Right hindlimb (tissue), 1 donor: ENCODE measurements at places on chromosomes 1 and 21.
A peak's percentile ranks its signal among the peaks of the same experiment; 100 is the strongest.

GRCh38 chr1:168110896-168111545, 25.7 kb downstream of the GPR161 start:
- DNase-seq, result no peak

GRCh38 chr1:151809290-151809984, 4.2 kb upstream of the LINGO4 start:
- DNase-seq, result no peak

- DNase-seq, result no peak
Observed at GRCh38 chr1:244778344-244778743, 57.1 kb upstream of the COX20 start.

- DNase-seq, result no peak
Observed at GRCh38 chr1:12152113-12152891, 14.5 kb upstream of the TNFRSF1B start.

DNA sequence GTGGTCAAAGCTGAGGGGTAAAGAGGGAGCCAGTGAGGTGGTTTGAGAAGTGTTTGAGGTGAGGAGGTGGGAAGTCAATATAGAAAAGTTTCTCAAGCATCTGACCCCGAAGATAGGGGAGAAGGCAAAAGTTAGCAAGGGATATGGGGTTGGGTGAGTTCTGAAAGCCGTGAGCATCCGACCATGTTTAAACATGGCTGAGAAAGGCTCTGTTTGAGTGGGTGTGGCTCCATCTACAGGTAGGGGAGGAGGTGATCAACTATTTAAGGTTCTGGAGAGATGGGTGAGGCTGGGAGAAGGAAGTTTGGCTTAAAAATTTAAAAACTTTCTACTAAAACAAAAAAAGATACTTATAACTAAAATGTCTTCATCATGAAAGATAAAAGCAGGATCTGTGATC, 273.8 kb downstream of the KCNJ6 start:
- no peak for DNase-seq

DNA sequence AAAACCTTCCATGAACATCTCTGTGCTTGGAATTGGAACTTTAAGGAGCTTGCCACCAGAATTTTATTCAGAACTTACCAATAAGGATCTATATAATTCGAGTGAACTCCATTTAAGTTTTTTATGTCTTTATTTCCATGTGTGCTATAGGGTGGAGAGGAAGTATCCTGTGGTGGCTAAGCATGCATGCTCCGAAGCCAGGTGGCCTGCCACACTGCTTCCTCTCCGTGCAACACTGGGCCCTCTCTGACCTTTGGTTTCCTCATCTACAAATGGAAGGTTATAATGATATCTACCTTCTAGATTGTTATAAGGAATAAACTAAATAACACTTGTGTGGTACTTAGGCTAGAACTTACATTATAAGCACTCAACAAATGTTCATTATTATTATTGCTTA, 382.1 kb downstream of the PTPRC start:
- DNase-seq, result no peak

- no peak for DNase-seq
Observed at GRCh38 chr1:202125611-202126010, 2.9 kb downstream of the GPR37L1 start.

DNA sequence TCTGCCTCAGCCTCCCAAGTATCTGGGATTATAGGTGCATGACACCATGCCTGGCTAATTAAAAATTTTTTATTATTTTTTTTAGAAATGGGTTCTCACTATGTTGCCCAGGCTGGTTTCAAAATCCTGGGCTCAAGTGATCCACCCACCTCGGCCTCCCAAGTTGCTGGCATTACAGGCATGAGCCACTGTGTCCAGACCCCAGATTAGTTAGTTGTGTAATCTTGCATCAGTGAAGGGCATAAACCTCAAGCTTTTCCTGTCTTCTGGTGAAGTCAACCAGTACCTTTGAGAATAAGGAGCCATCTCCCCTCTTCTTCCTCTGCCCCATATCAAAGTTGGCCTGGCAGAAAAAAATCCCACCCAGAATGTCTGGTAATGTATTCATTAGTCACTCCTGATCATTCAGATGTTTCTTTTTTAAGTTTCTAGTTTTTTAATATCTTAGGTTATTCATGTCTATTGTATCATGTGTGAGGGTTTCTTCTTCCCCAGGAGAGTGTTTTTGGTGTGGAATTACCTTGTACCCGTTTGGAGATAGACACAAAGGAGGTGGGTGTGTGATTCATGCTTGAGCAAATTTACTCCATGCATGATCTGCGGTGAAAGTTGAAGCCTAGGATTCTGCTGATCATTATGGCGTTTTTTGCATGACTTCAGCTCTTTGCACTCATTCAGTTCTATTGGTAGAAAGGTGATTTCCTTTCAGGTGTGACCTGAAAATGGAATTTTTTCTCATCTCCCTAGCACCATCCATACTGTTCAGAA, 144.0 kb downstream of the FMN2 start:
- DNase-seq, result no peak

DNA sequence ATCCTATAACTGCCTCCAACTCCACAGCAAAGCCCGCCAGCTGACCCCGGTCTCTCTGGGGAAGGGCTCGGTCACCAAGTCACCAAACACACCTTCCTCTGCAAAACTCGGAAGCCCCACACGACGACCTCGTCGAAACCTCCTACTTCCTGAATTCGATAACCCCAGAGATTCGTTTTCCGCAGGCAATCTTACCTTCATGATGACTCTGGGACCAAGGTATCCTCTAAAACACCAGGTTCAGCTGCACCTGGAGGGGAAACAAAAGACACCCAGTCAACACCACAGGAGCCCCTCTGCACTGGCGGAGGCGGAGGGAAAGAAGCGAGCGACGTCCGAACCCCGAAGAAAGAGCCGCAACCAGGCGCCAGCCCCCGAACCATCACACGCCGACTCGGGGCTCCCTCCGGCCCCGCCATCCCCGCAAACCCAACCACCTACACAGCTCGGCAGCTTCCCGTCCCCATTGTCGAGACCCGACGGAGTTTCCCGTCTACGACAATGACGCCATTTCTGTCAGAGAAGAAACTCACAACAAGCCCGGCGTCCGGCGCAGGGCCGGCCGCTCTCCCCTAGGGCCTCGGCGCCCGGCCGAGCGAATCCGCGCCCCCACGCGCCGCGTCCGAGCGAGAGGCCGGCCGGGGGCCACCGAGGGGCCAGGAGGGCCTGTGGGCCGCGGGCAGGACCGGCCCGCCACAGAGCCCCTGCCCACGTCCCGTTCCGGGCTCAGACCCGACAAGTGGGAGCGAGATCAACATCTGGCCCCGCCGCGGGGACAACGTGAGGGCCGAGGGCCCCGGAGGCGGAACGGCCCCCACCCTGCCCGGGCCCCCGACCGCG, 1.0 kb downstream of the ARID4B start:
- DNase-seq, result peak; percentile 58

DNA sequence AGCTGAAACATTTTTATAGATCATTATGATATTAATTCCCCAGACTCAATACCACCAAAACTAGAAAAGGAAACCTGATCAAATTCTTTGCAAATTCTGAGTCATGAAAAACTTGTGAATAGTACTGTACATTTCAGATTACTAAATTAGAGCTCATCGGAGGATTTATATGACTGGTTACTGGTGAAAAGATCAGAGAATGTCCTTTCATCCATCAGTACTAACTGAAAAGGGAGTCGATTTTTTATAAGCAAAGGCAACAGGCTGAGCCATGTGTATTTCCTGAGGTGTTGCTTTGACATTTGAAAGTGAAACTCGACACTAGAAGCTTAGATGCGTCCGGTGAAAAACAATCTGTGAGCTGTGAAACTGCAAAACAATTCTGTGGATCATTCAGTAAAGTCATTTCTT, 155.7 kb downstream of the TNFSF18 start:
- DNase-seq, result no peak

- no peak for DNase-seq
Observed at GRCh38 chr1:116018007-116018406, 41.7 kb downstream of the SLC22A15 start.

DNA sequence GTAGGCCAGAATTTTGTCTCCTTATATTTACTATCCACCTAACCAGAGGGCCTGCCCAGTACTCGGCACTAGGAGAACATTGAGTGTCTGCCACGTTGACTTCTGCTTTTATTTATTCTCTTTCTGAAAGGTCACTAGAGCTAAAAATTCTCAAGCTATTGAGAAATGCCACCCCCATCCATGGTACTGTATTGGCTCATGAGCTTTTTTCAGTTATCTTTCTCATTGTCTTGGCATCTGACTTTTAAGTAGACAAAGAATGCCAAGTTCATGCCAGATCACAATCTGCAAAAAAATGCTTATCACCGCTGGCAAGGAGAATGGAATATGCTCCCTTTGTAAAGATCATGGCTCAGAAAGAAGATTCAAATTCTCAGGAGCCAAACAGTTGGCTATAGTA, 49.8 kb upstream of the MROH9 start:
- no peak for DNase-seq

DNA sequence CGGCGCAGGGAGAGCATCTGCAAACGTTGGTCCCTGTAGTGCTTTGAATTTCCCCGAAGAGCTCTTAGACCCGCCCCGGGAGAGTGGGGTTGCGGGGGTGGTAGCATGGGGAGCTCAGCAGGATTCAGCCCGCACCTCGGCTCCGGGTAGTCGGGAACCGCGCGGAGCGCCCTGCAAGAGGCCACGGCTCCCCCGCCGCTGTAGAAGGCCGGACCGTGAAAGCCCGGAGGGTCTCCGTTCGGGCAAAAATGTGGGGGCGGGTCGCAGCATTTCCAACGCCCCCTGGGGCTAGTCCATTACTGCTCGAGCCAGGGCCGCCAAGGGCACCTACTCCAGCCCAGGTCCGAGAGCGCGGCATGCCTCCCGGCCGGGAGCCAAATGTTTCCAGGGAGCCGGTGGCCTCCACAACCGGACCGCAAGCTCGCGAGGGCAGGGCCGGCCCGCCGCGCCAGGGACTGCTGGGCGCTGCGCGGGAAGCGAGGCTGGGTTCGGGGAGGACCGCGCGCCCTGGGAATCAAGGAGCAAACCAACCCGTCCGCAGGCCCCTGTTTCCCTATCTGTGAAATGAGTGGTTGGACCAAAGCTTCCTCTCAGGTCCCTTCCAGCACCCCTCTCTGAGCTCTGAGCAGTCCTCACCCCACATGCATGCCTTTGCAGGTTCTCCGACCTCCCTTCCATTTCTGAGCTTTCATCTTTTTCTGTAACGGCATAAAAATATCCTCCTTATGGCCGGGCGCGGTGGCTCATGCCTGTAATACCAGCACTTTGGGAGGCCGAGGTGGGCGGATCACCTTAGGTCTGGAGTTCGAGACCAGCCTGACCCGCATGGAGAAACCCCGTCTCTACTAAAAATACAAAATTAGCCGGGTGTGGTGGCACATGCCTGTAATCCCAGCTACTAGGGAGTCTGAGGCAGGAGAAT, 775 bp upstream of the TMEM63A start:
- peak; percentile 58 for DNase-seq

DNA sequence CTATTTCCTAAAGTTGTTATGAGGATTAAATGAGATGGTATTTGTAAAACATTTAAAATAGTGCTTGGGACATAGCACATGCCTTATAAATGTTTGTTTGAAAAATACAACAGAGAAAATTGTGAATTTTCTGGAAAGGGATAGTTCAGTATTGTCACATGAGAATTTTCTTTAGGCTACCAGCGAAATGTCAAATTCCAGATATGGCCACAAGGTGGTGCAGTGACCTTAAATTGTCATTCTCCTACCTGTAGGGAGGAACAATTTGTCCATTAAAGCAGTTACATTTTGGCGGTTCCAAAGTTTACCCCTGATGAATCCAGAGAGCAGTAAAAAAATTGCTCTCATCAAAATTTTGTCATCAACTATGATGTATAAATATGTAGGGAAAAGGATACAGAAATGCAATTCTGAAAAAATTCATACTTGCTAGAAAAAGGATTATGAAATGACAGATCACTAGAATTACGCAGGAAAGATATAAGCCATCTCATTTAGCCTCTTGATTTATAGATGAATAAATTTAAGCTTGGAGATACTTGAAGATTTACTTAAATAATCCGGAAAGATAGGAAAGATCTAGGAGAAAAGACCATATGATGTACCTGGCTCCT, 50.2 kb upstream of the TSHB start:
- peak; percentile 53 for DNase-seq

DNA sequence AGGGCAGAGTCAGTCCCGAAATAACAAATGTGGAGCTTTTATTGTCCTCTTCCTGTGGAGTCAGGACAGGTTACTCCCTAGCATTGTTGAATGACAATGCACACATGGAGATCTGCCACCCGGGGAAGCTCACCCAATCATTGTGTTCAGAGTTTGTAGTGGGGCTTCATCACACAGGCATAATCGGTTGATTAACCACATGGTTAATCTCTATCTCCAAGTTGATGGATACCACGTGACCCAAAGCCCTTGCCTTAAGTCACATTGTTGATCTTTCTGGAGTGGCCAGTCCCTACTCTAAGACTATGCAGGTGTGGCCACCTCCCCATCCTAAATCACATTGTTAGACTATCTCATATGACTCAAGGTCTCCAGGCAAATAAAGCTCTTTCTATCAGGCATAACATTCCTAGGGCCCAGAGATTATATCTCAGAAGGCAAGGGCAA, 2.6 kb upstream of the C1orf141 start:
- DNase-seq, result no peak

GRCh38 chr1:37883671-37884070, 24.3 kb upstream of the MTF1 start:
- DNase-seq, result no peak

DNA sequence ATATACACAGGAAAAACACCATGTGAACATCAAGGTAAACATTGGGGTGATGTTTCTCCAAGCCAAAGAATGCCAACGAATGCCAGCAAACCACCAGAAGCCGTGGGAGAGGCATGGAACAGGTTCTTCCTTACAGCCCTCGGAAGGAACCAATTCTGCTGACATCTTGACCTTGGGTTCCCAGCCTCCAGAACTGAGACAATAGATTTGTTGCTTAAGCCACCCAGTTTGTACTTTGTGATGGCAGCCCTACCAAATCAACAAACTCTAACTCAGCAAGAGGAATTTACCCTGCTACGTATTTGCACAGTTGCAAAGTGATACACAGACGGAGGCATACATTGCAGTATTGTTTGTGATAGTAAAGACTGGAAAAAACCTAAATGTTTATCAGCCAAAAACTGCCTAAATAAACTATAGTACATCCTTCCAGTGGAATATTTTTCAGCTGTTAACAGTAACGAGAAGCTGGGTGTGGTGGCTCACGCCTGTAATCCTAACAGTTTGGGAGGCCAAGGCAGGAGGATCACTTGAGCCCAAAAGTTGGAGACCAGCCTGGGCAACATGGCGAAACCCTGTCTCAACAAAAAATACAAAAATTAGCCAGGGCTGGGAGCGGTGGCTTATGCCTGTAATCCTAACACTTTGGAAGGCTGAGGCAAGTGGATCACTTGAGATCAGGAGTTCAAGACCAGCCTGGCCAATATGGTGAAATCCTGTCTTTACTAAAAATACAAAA, 12.5 kb upstream of the ZC3H12A start:
- DNase-seq, result no peak

- peak; percentile 25 for DNase-seq
Observed at GRCh38 chr1:96236156-96236739, 485.3 kb upstream of the PTBP2 start.

- no peak for DNase-seq
Observed at GRCh38 chr1:96714881-96715280, 6.7 kb upstream of the PTBP2 start.
